ENCODE measurements at places on chromosomes 3 and 15. TPM values are rescaled to one million over a fixed set of nuclear protein-coding genes. Genes with fewer than 3 reads are reported as not detected.

GRCh38 chr3:54957711-54958110 is 29.9 kb upstream of the LRTM1 start:
- no peak for DNase-seq

- DNase-seq = no peak
Measured at GRCh38 chr15:52408823-52409222, 113.2 kb upstream of the MYO5C start.

DNA sequence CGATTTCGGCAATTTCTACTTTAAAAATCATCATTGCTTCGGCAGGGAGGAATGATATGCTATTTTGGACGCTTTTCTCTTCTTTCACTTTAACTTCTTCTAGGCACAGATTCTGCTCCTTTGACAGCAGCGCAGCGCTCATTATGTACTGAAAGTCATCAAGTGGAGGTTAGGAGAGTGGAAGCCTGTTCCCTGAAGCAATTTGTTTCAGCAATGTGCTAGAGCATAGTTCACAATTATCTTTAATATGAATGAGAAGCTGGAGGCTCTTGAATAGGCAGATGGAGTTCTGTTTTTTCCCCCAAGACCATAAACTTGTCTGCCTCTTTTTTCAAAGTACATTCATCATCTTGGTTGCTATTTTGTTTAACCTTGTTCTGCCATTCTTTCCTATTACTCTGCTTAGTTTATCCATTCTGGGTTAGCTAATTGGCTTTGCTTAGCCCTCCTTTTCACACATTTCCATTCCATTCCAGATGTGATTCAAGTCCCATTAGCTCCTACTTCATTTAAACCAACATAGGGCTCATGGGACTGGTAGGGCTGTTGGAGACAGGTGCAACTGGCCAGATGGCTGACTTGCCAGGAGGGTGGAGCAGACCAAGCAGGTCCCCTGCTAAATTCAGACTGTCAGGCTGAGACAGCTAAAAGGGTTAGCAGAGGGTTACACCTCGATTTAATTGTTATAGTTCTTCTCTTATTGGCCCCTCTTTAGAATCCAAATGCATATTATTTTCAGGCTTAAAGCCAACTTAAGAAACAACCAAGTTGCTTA is 534.7 kb upstream of the CBLB start:
- DNase-seq = no peak

The LPCAT4 gene
- total RNA-seq = 82.4 TPM

The TGM5 gene
- not detected for total RNA-seq

DNA sequence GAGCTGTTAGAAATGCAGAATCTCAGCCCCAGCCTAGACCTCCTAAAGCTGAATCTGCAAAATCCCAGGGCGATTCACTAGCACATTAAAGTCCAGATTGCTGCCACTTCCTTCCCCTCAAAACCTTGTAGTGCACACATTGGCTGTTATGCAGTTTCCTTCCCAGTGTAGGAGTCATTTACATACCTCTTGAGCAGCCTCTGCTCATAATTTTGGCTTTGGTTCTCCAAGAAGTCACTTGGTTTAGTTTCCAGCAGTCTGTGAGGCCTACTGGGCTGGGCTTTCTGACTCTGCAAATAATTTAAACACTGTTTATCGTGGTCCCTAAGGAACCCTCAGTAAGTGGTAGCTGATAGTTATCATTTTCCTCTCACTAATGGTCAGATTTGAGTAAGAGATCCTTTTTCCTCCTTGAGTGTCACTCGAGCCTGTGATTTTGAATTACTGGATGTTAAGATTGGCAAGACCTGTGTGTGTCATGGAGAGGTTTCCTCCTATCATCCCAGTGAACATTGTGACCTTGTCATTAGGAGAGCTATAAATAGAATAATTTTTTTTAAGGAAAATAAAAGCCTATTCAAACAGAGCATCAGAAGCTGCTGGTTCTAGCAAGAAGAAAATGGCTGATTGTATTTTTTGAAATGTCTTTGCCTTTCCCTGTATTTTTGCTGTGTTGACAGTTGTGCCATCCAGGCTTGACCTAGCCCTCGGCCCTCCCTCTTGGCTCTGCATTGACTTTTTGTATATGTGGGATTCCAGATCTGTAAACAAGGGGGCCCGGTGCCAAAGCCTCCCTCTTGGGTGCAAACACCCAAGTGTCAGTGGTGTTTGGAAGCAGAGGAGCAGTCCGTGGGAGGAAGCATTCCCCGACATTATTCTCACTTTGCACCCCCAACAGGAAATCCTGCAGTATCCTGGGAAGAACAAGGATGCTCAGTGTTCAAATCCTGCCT is 134.8 kb upstream of the ANKRD28 start:
- DNase-seq = no peak

The FANCD2OS gene
- not detected for total RNA-seq

- DNase-seq = no peak
Measured at GRCh38 chr3:46065294-46065705, 38.0 kb upstream of the XCR1 start.

DNA sequence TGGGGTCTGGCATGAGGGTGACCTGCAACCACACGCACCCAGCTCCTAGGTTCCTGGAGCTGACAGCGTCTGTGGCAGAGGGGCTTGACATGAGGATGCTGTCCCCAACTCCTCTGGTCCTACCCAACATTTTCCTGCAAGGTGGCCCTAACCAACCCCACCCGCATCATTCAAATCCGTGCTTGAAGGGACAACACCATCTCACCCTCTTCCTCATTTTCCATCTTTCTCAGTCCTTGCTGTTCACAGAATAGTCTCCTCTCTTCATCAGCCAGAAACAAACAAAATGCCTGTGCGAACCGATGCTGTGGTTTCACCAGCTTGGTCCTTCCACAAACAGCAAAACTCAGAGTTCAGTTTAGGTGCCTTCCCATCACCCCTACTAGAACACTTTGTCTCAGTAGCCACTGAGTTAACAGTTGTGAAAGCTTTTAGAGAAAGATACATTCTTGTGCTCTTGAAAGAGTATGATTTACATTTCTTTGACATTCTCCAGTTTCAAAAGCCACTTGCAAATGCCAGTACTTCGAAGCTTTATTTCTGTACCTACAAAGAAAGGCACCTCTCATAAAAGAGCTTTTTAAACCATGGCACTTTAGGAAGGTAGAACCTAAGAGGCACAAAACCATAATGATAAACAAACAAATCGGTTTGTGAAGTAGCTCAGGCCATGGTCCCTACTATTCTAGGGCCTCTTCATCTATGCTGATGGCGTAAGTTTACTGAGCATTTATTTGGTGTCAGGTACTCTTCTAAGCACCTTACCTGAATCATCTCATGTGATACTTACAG is 360.1 kb downstream of the SHQ1 start:
- no peak for DNase-seq

The ISL2 gene
- not detected for total RNA-seq

DNA sequence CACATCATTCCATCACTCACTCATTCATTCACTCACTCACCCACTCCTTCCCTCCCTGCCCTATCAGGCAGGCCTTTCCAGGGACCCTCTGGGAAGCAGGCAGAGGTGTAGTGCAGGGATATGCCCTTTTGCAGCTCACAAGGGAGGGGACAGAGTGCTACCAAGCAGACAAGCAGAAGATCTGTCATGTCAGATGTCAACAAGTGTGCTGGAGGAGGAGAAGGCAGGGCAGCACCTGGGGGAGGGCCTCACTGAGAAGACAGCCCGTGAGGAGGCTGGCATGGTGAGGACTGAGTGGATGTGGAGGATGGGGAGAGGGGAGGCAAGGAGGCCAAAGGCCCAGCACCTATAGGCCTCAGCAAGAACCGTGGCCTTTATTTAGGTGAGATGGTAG is 15.3 kb downstream of the ABTB1 start:
- DNase-seq = peak; percentile 4

The HGD gene
- not detected for total RNA-seq

GRCh38 chr3:143590660-143591059 is 257.6 kb downstream of the SLC9A9 start:
- DNase-seq = no peak

The BTLA gene
- not detected for total RNA-seq

- no peak for DNase-seq
Measured at GRCh38 chr3:133408961-133409360, 9.1 kb downstream of the BFSP2 start.

DNA sequence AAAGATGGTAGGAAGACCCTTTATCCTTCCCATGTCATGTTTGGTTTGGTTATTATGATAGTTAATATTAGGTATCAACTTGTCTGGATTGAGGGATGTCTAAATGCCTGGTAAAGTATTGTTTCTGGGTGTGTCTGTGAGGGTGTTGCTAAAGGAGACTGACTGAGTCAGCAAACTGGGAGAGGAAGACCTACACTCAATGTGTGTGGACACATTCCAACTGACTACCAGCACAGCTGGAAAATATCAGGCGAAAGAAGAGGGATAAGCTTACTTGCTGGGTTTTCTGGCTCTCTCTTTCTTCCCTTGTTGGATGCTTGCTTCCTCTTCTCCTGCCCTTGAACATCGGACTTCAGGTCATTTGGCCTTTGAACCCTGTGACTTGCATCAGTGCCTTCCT is 1227.6 kb upstream of the EPHA6 start:
- DNase-seq = no peak

The LRCH3 gene
- total RNA-seq = 18.0 TPM

- DNase-seq = no peak
Measured at GRCh38 chr15:70702584-70702983, 60.8 kb downstream of the UACA start.

- no peak for DNase-seq
Measured at GRCh38 chr15:74399511-74400312, 32.3 kb upstream of the CYP11A1 start.

- no peak for DNase-seq
Measured at GRCh38 chr3:5330152-5330810, 142.8 kb downstream of the EDEM1 start.

The CCDC51 gene
- 11.9 TPM for total RNA-seq

DNA sequence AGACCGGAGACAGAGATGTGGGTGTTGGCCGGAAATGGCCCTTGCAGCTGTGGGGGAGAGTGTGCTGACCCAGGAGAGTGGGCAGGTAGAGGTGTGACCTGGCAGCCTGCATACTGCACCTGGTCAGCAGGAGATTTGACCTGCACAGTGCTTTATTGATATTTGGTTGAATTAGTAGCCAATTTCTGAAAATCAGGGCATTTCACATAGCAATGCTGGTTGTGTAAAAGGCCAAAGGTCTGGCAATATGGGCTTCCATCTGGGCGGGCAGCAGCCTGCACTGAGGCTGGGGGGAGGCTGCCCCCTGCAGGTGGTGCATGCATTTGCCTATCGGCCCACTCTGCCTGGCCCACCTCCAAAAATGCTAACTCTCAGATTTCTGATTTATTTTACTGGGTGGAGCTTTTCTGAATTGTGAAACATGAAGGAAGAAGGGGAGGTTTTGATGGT is 9.4 kb upstream of the MGLL start:
- peak; percentile 71 for DNase-seq

- no peak for DNase-seq
Measured at GRCh38 chr3:185741586-185741985, 83.3 kb downstream of the IGF2BP2 start.

The KBTBD12 gene
- 29.4 TPM for total RNA-seq

The MITF gene
- 65.5 TPM for total RNA-seq

DNA sequence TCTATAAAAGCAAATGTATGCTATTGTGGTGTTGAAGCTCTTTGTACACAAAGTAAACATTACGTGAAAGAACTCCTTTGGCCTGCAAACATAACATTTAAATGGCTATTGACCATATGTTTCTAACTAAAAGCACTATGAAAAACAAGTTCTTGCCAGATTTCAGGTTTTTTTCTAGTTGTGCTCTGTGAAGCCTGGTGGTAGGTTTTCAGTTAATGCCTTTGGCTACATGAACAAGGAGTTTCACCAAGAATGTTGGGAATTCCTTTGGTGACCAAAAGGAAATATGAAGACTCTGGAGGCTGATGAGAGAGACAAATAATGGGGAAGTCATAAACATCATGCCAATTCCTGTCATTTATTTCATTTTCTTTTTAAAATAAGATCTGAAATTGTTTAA is 66.0 kb downstream of the RBMS3 start:
- DNase-seq = no peak

DNA sequence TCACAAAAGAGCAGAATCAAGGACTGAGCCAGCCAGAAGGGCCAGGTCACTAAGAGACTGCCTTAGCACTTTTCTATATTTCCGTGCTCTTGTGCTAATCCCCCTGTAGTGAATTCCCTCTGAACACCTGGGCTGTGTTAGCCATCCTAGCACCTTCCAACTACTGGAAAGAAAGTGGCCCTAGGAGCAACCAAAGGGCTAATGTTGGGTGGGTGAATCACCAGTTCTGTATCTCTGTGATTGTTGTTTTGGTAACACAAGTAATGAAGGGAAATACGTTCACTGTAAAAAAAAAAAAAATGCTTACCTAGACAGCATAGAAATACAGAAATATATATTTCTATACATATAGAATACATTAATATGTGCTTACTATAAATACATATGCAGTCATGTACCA is 43.9 kb downstream of the PXYLP1 start:
- no peak for DNase-seq

DNA sequence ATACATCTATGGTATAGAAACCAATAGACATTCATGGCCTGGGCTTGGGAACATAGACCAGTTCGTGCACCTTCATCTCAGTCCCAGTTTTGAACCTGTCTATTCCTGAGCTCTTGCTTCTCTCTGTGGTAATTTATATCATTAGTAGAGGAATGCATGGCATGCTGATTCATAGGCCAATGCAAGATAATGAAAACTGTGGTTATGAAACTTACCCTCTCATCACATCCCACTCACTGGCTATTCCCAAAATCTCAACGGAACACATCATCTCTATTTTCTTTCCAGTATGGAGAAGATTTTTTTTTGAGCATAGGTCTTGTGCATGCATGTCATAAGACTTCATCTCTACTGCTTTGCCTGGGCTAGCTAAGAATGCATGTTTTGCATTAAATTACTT is 18.7 kb upstream of the P2RY12 start:
- DNase-seq = no peak

DNA sequence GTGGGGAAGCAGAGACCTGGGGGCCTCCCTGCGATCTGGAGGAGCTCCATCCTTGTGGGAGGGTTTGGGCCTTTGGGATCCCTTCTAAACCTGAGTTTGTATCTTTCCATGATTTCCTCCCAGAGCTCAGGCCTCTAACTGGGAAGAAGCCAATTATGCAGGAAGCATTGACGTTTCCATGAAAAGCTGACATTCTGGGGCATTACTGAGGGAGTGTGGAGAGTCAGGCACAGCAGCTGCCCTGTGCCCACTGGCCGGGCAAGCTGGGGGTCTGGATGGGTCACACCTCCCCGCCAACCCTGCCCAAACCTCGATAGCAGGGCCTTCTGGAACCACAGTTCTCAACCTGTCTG is 74.9 kb downstream of the EFCAB12 start:
- no peak for DNase-seq

The SCG5 gene
- not detected for total RNA-seq
